ENCODE measurements at places on chromosomes 1 and 21.

DNA sequence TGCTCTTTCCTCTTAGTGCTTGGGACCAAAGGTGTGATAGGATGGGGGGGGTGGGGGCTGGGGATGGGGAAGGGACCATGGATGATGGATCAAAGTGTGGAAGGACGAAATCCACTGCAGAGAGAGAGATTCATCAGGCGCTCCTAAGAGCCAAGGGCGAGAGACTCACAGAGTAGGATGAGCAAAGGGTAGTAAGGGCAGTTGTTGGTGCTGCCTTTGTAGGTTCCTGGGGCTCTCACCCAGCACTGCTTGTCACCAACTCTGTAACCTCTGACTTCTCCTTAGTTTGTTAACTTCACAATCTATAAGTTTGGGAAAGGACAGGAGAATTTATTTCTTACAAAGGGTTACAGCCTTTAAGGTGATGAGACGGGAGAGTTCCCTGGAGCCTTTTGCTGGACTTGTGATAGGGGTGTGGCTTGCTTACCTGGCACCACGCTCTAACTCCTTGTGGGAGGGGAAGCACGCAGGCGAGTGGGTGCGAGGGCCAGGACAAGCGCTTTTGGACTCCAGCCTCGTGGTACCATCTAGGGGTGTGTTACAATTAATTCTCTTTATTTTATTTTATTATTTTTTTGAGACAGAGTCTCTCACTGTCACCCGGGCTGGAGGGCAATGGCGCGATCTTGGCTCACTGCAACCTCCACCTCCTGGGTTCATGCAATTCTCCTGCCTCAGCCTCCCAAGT, 1.6 kb upstream of the PDXK start:
- no peak for DNase-seq

- DNase-seq = no peak
Observed at GRCh38 chr1:109255097-109255651, 5.8 kb downstream of the CELSR2 start.

DNA sequence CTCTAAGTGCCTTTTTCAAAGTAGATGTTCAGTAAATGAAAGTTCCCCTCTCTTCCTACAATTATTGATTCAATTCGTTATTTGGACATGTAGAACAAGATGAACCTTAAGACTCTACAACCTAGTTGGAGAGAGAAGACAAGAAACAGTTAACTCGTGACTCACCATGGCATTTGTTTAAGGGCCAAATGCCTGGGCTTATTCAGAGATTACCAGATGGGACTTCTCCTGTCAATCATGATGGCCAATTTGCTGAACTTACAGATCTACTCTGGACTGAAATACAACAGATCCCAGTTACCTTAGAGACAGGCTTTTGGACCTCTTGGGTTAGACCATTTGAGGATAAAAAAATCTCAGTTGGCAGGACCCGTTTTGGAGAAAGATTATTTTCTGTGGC, 93.5 kb downstream of the C1orf94 start:
- DNase-seq = no peak

- DNase-seq = no peak
Observed at GRCh38 chr1:231625975-231626534, 535 bp upstream of the DISC1 start.

DNA sequence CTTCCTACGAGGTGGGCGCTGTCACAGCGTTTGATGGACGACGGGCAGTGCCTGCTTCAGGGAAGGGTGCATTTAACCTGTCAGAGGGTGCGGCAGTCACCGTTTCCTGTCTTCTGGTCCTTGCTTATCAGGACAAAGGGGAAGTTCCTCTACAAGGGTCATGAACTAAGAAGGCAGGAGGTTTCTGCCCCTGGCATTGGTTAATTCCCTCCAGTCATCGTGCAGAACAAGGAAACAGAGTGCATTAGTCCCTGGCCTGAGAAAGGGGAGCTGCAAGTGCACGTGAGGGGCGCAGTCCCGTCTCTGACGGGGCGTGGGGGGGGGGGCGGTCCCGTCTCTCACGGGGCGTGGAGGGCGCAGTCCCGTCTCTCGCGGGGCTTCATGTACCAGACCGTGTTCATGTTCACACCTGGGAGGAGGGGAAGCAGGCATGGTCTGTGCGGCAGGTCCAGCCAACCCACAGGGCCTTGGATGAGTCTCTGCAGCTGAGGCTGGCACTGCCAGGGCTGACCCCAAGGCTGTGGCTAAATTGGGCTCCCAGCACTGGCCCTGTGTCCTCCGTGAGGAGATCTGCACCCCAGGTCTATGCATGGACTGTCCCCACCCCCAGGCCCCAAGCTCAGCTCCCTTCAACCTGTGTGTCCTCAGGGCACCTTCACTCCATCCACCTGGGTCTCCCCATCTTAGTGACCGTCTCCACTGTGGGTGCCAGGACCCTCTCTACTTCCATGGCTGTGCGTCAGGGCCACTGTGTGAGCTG, 89.2 kb upstream of the COL6A1 start:
- no peak for DNase-seq

DNA sequence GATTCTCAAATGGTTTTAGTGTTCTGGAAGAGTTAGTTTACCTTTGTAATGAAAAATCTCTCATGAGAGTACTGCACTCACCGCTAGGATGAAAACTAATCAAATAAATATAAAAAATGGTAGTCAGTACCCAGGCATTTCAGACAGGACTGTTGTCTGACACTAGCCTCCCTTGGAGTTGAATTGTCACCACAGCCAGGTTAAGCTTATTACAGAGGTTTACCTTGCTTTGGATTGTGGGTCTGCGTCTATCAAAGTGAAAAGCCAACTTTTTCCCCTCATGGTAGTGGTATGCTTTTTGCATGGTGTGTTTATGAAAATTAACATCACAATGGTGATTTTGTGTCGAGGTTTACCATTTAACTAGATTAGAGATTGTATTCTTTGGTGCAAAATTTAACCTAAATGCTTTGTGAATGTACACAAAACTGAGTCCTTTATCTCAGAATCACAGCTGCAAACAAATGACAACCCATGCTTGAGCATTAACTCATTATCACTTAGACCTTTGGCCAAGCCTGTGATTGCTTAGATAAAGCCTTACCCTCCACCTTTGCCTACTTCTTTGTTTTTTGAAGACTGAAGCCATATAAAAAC, 20.1 kb downstream of the RAP1A start:
- DNase-seq = no peak

GRCh38 chr1:39876144-39876543, 7.2 kb downstream of the TRIT1 start:
- no peak for DNase-seq

DNA sequence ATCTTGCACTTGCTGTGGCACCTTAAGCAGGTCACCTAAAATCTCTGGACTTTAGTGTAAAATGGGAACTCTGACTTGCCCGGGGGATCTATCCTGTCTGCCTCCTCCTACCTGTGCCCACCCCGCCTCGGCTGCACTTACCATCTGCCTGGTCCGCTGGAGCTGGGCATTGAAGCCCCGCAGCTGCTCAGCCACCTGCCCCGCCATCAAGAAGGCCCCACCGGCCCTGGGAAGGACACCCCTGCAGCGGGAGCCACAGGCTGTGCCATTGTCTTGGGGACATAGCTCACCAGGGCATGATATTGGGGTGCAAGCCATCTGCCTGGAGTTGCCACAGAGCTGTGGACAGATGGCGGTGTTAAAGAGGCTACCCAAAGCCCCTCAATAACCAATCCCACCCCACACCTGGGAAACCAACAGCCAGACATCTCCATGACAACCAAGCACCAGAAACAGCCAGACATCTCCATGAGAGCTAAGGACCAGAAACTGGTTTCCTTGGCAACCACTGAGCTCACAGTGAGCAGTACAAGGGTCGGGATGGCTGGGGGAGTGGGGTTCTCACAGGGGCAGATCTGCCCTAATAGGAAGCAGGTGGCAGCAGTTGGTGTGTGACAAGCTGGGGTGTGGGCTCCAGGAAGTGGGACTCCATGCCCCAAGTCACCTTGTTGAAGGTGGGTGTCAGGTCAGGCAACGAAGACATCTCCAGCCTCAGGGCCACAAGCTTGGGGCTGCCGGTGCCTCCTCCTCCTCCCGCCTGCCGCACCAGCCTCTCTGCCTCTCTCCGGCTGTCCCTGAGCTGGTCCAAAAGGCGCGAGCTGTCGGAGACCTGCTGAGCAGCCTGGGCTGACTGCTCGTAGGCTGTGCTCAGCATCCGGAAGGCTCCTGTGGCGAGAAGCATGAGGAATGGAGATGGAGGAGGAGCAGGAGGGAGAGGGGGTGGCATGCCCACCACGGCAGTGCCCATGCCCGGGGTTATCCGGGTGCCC, 29.1 kb downstream of the LAMB3 start:
- no peak for DNase-seq

DNA sequence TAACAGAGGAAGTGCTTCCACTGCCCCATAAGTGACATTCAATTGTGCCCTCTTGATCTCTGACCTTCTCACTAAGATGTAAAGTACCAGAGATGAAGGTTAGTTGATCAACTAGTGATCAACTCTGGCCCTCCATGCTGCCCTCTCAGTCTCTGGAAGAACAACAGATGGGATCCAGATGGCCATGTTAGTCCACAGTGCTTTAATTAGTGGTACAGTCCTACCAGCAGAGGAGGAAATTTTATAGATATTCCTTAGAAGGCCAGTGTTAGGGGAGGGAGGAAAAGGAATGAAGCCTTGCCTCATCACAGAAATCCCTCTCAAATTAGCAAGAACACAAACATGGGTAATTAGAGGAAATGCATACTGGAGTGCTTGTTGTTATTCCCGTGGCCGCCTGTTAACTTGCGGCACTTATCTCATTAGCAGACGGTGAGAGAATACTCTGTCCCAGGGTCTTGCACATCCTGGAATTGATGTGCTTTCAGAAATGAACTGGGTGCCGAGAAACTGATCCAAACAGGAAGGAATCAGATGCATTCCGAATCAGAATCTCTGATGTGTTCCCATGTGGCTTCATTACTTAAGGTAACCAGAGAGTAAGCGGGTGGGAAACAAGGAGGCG, 91.1 kb upstream of the RGS4 start:
- DNase-seq = no peak

GRCh38 chr1:204837440-204838084, 33.1 kb upstream of the NFASC start:
- DNase-seq = no peak

GRCh38 chr1:198929961-198930599, 291.2 kb downstream of the PTPRC start:
- no peak for DNase-seq

- no peak for DNase-seq
Observed at GRCh38 chr1:9758559-9759121, 65.1 kb downstream of the CLSTN1 start.

GRCh38 chr1:11546456-11546855, 67.5 kb downstream of the DISP3 start:
- DNase-seq = no peak

GRCh38 chr1:5601516-5601915, 390.7 kb downstream of the NPHP4 start:
- DNase-seq = no peak

Data from stimulated activated CD8-positive, alpha-beta memory T cell treated with anti-CD3 and anti-CD28 coated beads, Interleukin-2, amount 100 ng/mL, for 1 hour (primary cell).